ENCODE measurements at places on chromosomes 6 and 20.

- no peak for DNase-seq
These were observed 245.2 kb downstream of the PKHD1 start for GRCh38 chr6:51842061-51842803.

DNA sequence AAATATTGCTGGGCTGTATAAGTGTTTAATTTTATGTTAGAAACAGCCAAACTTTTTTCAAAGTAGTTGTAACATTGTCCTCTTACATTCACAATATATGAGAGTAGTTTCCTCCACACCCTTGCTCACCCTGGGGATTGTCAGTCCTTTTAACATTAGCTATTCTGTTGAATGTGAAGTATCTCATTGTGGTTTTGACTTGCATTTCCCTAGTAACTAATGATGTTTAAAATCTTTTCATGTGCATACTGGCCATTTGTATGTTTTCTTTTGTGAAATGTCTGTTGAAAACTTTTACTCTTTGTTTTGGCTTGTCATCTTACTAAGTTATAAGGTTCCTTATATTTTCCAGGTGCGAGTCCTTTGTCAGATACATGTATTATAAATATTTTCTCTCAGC, 32.9 kb downstream of the TRIM38 start:
- DNase-seq = no peak

GRCh38 chr6:100998111-100998510, 117.0 kb upstream of the ASCC3 start:
- no peak for DNase-seq

GRCh38 chr6:38552121-38552520, 87.6 kb downstream of the BTBD9 start:
- DNase-seq = no peak

GRCh38 chr6:106112433-106112832, 26.3 kb downstream of the PRDM1 start:
- no peak for DNase-seq

GRCh38 chr6:31037682-31038081, 27.4 kb downstream of the MUC22 start:
- no peak for DNase-seq

- DNase-seq = no peak
These were observed 198.6 kb downstream of the BACH2 start for GRCh38 chr6:90098001-90098531.

GRCh38 chr20:58604128-58604881, 46.8 kb upstream of the STX16 start:
- no peak for DNase-seq

- DNase-seq = no peak
These were observed 563.1 kb downstream of the TFAP2A start for GRCh38 chr6:9851541-9852380.

DNA sequence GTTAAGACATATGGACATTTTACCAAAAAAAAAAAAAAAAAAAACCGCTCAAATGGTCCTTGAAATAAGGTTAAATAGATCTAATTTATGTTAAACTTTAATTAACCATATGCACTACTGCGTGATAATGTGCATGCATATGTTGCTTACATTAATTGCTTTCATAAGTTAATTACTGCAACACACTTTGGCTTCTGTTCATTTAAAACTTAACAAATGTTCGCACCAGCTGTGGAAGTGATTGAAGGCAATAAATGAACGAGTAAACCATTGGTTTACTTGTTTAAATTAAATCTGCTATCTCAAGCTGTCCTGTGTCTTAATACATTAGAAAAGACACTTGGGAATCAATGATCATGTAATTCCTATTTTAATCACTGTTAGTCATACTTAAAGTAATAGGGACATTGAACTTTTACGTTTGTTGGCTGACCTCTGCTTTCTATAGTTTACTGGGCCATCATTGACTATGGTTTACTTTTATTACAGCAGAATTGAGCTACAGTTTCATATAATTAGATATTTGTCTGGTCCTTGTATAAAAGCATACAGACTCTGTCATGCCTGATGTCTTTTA, 294.7 kb downstream of the KHDC1L start:
- no peak for DNase-seq

GRCh38 chr6:30990422-30991086, 7.0 kb downstream of the MUC21 start:
- DNase-seq = peak; percentile 37

GRCh38 chr20:50991076-50991475, 31.8 kb downstream of the KCNG1 start:
- DNase-seq = no peak

GRCh38 chr20:2778602-2779321, 21.7 kb downstream of the CPXM1 start:
- DNase-seq = no peak

- DNase-seq = no peak
These were observed 118.1 kb downstream of the FAM120B start for GRCh38 chr6:170424604-170425126.

- DNase-seq = no peak
These were observed 20.1 kb upstream of the HELZ2 start for GRCh38 chr20:63594043-63594561.

DNA sequence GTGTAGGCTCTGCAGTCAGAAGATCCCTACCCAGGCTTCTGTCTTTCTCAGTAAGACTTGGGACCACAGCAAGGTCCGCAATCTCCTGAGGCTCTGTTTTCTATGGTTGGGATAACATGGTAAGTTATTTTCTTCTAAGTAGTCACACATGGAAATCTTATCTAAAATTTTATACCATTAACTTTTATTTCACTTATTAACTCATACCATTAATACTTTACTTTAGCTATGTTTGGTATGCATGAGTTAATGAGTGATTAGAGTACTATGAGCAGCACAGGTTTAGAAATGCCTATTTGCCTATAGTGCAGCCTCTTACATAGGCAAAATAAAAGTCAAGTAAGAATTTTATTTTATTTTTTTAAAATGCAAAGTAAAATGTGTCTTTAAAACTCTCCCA, 27.2 kb downstream of the GINM1 start:
- DNase-seq = no peak

DNA sequence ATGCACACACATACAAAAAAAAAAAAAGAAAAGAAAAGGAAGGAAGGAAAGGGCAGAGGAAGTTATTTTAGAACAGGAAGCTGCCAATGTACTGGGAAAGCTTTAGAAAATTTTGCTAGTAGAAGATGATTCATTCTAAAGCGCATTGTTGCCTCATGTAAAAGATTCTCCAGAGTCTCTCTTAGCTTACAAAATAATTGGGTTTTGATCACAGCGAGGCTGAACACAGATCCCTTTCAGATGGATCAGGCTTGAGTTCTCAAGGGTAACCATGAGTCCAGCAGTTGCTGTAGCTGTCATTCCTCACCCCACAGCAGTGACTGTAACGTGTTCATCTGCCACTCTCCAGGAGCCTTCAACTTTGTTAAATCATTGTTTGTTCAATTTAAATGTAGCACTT, 81.9 kb downstream of the PHACTR2 start:
- no peak for DNase-seq

DNA sequence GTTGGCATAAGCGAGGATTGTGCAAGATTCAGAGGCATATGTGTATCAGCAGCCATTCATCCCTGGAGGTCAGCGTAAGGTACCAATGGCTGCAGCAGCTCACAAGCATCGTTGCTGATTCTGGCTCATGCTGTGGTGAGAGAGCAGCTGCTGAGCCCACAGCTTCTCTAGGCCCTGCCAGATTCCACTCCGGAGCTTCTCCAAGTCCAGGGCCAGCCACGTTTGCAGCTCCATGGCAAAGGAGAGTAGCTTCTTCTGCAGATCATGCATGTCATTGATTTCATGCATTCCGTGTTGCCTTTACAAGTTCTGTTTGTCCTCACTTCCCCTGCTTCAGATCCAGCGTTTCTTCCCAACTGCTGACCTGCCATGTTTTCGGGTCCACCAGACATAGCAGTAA, 474.8 kb upstream of the ID4 start:
- DNase-seq = no peak

DNA sequence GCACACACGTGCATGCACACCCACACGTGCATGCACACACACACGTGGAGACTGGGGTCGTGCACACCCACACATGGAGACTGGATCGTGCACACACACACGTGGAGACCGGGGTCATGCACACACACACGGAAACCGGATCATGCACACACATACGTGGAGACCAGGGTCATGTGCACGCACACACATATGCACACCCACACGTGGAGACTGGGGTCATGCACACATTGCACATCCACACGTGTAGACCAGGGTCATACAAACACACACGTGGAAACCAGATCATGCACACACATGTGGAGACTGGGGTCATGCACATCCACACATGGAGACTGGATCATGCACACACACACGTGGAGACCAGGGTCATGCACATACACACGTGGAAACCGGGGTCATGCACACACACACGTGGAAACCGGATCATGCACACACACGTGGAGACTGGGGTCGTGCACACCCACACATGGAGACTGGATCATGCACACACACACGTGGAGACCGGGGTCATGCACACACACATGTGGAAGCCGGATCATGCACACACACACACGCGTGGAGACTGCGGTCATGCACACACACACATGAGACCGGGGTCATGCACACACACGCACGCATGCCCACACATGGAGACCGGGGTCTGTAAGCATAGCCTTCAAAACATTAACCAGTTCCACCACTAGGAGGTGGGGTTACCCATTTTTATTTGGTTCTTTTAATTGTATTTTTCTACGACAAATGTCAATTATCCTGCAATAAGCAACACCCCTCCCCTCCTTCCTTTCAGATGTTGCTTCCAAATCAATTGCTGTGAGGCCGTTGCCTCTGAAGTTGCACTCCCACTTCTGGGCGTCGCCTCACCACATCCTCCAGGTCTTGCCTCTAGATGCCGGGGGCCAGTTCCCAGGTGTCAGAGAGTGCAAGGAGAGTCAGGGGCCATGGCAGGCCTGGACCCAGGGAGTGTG, 95.8 kb downstream of the TMEM242 start:
- DNase-seq = peak; percentile 28

DNA sequence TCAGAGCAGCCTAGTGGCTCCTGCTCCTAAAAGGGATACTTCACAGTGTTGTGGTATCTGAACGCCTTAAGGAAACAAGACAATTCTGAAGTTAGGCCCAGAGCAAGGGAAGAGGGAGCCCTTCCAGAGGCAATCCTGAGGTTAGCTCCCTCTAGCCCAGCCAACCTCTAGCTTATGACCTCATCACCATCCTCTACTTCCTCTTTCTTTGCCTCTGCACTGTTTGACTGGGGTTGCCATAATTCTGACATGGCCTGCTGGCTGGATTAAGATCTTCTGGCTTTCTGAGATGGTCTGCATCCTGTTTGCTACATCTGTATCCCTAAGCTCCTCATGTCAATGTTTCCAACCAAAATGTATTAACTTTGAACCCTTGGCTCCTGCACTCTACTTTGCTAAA, 23.3 kb upstream of the BMP2 start:
- no peak for DNase-seq

GRCh38 chr6:142088858-142089216, 43.9 kb upstream of the GJE1 start:
- peak; percentile 20 for DNase-seq

- DNase-seq = no peak
These were observed 583.8 kb upstream of the GJE1 start for GRCh38 chr6:141548966-141549365.

DNA sequence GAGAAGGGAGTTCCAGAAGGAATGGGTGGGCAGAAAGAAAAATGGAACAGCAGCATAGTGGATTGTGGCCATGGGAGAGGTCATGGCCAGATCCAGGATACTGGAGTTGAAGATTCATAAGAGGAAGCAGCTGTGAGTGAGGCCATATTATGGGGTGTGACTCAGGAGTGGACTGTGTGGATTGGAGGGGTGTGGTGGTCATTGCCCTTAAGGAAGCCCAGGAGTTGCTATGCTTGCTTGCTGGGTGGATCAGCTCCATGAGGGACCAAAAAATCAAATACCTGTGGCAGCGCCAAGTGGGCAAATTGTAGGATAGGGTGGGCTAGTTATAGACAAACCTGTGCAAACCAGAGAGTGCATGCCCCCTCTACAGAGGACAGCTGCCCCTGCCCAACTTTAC, 18.3 kb downstream of the LRRC1 start:
- DNase-seq = no peak

GRCh38 chr6:22064558-22064957, 232.3 kb downstream of the PRL start:
- no peak for DNase-seq

DNA sequence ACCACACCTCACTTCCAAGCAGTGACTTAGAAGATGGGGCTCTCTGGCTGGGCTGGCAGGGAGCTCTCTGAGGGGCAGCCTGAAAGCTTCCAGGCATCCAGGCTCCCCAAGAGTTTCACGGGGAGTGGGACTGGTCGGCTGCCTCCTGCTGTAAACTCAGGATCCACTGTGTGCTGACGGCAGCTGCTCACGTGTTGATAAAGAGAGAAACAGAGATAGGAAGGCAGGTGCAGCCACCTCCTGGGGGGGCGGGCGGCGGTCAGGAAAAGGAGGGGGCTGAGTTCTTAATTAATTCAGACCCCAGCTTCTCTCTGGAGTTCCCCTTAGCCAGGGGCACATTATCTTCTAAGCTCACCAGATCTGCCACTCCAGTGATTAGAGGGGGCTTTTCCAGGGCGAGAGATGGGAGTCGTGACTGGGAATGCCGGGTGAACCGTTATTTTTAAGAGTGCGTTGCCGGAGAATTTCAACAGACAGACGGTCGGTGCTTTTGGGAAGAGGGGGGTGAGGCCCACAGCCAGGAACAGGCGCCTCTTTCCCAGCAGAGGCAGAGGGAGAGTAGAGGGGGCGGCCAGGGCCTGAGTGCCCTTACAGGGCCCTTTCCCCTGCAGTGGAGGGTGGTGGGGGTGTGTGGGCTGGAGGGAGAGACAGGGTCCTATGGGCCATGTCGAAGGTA, 70.9 kb downstream of the CD40 start:
- no peak for DNase-seq

- DNase-seq = no peak
These were observed 163.5 kb downstream of the KIF6 start for GRCh38 chr6:39561536-39562266.

GRCh38 chr6:9136141-9136822, 700.9 kb upstream of the SLC35B3 start:
- DNase-seq = no peak

GRCh38 chr20:58667975-58668374, 16.9 kb downstream of the STX16 start:
- DNase-seq = no peak

DNA sequence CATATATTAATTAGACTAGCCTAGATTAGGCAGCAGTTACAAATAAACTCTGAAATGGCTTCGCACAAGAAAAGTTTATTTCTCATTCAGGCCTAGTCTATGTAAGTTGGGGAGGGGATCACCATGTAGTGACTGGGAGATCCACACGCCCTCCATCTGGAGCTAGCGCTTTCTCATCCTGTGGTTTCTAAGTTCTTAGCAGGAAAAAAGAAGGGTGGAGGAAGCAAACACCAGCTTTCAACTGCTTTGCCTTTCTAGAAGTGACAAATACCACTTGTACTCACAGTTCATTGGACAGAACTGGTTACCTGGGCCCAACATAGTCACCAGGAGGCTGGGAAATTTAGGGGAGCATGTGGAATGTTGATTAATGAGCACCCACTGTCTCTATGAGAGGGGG, 46.6 kb downstream of the NDUFAF5 start:
- no peak for DNase-seq

GRCh38 chr6:119818876-119819275, 469.3 kb upstream of the MAN1A1 start:
- no peak for DNase-seq

Data from activated CD4-positive, alpha-beta memory T cell treated with anti-CD3 and anti-CD28 coated beads for 36 hours (primary cell).